ENCODE measurements at places on chromosomes 2 and 18. TPM values are rescaled to one million over a fixed set of nuclear protein-coding genes. Genes with fewer than 3 reads are reported as not detected.

GRCh38 chr18:8034674-8035073 is 467.6 kb downstream of the PTPRM start:
- DNase-seq, result no peak

DNA sequence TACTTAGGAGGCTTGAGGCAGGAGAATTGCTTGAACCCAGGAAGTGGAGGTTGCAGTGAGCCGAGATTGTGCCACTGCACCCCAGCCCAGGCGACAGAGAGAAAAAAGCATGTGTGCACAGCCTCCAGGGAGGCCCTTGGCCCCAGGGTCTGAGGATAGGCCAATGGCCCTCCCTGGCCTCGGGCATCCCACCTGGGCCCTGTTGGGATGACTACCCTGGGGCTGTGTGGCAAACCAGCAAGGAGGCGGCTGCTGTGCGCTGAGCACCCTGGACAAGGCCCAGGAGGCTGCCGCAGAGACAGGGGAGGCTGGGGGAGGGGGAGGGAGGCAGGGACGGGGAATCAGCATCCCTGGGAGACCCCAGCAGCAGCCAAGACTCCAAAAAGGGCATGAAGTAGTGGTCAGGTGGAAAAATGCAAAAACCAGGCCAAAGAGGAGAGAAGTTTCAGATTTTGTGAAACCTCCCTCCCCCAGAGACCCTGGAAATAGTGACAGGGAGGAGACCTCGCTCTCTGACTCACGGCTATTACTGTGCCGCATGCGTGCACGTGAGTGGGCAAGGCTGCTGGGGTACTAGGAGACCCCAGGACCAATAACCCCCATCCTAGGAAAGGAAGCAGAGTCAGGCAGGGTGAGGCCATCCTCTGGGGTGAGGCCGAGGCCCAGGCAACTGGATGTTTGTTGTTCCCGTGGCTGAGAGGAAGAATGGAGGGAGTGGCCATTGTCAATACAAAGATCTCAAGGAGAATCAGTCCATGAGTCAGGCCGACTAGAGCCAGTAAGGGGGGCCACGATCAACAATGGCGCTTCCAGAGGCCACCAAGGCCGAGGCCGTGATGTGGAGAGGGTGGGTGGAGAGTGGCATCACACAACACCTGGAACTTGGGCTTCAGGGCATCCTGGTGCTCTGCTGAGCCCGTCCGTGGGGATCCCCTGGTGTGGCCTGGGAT is 16.0 kb upstream of the B3GNT7 start:
- no peak for DNase-seq

GRCh38 chr2:241507430-241508239 is 749 bp downstream of the STK25 start:
- no peak for DNase-seq

DNA sequence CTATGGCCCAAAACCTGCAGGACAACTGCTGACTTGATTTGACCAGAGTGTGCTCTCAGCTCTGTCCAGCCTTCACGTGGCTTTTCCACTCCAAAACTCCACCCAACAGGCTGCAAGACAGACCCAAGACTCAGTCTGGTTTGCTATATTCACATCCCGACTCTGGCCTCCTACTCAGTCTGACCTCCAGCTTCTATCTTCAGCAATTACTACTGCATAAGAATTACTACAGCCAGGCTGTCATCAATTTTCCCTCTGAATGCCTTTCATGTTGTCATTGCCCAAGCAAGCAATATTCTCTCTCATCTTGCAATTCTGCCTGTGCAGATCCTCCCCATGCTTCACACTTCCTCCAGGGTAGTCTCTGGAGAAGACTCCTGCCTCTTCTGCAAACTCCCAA is 53.6 kb upstream of the GYPC start:
- no peak for DNase-seq

GRCh38 chr18:12391487-12392165 is 14.6 kb upstream of the AFG3L2 start:
- peak; percentile 42 for DNase-seq

DNA sequence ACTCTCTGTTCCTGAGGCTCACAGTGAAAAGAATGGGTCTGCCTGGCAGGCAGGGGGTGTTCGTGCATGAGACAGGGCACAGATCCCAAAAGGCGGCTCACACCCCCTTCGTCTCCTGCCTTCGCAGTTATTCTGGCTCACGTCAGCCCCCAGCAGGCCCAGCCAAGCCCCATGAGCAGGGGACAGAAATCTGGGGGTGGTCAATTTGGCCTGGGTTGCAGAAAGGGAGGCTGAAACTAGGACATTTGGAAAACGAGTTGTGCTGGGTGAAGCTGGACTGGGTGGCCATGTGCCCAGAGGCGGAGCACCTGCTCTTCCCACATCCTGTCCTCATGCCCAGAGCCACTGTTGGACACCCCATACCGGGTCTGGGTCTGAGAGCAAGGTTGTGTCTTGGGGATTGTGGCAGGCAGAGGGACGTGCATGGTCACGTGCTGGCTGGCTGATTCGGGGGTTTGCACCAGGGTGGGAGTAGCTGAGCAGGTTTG is 99.0 kb upstream of the MCFD2 start:
- DNase-seq, result no peak

GRCh38 chr2:120992791-120993555 is 257.3 kb downstream of the GLI2 start:
- DNase-seq, result no peak

GRCh38 chr2:199509403-199509802 is 51.7 kb upstream of the SATB2 start:
- DNase-seq, result no peak

DNA sequence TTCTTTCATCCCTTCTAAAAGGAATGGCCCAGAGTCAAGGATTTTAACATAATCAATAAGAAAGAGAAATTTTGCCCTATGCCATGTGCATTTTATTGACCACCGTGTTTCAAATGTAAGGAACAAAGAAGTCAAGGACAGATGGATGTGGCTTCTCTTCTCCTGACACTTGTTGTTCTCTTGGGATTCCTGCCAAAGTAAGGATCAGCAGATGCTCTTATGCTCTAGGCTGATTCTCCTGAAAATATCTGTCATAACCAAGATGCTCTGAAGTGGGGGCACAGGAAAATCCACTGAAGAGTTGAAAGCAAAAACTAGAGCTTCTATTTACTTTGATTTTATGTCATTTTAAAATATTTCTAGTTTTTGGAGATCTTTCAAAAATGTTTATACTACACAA is 72.9 kb upstream of the SYT4 start:
- no peak for DNase-seq

DNA sequence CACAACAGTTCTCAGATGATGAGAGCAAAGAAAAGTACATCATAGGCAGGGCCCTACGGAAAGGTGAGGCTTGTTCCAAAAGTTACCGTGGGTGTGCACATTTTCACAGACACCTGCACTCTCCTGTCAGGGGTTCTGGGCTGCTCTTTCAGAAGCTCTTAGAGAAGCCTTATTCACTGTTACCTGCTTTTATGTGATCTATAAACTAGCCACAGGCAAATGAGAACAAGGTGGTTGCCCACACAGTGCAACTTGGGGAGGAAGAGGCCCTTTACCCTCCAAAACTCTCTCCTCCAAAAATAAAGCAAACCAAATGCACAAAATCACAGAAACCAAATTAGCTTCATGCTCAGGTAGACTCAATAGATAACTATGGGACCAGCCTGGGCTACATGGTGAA is 11.1 kb upstream of the CUL3 start:
- no peak for DNase-seq

Gene APOB
- not detected for polyA plus RNA-seq

Gene SERPINB12
- not detected for polyA plus RNA-seq

Data from AG04450 (cell line).